ENCODE measurements at places on chromosomes 3 and 15.

DNA sequence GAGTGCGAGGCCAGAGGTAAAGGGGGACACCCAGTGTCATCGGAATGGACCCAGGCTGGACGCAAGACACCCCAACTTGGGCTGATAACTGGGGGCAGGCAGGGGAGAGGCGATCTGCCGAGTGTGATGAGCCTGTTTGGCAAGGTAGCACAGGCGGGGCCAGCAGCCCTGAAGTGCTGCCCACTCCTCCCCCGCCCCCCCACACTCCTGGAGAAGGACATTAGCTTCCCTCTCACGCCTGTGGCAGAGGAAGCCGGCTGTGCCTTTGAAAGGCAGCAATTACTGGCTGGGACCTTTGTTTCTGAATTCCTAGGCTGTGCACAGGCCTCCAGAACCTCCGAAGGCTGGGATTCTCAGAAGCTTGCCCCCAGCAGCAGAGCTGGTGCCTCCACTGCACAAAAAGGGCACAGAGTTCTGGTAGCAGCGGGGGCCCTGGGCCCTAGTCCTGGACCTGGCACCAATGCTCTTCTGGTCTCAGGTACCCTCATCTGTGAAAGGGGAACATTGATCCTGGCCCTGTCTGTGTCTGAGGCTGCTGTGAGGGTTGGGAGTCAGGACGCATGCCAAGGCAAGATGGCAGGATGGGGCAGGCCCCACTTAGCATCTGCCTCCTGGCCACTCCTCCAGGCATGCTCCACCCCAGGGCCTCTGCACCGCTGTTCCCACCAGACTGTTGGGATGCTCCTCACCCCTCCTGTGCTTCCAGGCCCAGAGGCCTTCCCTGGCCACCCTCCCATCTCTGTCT lies 28.6 kb downstream of the IQSEC1 start:
- DNase-seq, result no peak

DNA sequence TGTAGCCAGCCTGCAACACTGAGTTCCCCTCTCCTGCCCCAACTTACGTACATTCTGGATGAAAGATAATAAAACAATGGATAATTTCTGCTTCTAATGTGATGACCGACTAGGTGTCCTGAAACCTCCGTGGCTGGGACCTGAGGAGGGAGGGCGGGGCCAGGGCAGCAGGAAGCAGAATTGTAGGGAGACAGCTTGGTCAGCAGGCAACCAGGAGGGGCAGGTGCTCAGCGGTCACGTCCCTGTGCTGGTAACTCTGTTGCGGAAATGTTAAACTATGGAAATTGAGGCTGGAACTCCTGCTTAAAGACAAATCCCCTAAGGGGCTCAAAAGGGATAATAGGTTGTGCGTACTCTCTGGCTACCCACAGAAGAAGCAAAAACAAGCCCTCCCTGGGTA lies 30.4 kb downstream of the SLC6A20 start:
- no peak for DNase-seq

GRCh38 chr3:114590309-114591047 lies 296.6 kb downstream of the TIGIT start:
- no peak for DNase-seq

DNA sequence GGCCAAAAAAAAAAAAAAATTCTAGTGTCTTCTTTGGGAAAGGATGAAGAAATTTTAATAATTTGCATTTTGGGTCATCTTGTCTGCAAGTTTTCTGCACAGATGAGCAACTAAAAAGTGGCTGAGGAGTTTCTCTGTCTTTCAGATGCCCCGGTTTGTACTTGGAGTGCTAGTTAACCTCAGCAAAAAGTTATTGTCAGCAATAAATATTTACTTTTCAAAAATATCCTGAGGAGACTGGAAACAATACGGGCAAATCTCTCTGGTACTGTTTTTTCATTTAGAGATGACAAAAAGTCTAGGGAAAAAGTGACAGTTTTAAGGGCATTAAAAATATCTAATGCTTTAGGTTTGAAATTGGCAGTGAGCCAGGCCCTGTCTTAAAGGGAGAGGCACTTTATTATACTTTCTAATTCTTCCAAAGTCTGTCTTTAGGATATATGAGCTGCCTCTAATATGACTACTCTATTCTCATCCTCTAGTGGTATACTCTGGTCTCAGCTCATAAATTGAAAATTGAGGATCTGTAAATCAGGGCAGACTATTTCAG lies 436.0 kb upstream of the NR2F2 start:
- peak; percentile 48 for DNase-seq

DNA sequence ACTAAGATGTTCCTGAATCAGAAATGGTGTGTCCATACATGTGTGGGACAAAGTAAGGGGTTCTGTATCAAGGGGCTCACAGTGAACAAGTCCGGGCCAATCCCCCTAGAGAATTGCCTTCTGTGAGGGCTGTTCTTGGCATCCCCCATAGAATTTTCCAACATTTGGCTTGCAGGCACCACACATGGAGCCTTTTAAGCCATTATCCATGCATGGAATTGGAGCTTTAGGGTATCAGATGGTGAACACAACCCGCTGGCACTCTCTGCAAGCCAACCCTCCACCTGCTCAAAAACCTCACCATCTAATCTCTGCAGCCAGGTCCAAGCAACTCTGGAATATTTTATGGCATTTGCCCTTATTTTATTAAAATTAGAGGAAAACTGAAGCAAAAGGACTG lies 278.7 kb downstream of the ERC2 start:
- no peak for DNase-seq

DNA sequence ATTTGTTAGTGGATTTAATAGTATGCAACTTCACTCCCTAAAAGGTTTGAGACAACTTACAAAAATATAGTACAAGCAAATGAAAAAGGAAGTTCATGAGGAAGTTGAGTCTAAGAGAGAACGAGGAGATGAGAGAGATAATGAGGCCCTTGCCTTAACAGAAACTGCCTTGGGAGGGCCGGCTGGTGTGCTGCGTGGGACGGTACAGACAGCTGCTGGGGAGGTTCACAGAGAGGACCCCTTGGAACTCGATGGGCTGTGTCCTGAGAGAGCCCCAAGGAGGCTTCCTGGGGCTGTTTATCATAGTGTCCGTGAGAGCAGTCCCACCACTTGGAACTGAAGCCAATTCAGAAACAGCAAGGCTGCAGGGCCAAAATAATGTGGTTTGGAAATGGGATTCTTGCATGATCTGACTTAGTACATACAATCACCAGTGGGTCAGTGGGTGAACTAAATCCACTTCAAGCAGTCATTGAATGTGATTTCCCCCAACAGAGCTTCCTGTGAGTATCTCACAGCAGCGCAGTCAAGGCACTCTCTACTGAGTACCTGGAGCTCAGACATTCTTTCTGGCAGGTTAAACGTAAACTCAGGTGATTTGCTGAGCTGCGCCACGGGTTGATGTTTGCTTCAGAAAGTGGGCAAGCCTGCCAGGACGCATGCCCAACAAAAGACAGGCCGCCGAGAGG lies 90.8 kb downstream of the CRTC3 start:
- no peak for DNase-seq

DNA sequence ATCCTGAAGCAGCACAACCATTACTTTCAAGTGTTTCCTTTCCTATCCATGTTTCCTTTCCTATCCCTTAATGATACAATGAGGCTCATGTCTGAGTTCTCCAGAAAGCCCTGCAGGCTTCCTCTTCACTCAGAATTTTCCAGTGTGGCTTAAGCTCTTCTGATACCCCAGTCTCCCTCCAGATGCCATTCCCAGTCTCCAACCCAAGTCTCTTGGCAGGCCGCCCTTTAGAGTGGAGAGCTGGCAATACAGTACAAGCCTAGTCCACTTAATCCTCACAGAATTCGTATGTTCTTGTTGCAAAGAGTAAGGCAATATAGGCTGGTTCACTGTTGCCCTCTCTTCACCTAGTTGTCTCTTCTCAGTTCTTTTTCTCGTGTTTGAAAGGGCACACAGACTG lies 503.9 kb upstream of the MDFIC2 start:
- no peak for DNase-seq

DNA sequence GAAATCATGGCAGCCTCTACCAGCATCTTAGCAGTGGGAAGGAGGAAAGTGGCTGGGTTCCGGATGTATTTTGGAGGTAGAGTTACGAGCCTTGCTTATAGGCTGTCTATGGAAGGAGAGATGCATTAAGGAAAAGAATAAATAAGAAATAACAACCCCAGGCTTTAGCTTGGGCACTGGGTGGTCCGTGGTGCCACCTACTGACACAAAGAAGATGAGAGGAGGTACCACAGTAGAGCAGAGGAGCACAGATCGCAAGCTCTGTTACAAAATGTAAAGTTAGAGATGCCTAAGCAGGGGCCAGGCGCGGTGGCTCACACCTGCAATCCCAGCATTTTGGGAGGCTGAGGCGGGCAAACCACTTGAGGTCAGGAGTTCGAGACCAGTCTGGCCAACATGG lies 74.8 kb downstream of the TMEM39A start:
- no peak for DNase-seq

DNA sequence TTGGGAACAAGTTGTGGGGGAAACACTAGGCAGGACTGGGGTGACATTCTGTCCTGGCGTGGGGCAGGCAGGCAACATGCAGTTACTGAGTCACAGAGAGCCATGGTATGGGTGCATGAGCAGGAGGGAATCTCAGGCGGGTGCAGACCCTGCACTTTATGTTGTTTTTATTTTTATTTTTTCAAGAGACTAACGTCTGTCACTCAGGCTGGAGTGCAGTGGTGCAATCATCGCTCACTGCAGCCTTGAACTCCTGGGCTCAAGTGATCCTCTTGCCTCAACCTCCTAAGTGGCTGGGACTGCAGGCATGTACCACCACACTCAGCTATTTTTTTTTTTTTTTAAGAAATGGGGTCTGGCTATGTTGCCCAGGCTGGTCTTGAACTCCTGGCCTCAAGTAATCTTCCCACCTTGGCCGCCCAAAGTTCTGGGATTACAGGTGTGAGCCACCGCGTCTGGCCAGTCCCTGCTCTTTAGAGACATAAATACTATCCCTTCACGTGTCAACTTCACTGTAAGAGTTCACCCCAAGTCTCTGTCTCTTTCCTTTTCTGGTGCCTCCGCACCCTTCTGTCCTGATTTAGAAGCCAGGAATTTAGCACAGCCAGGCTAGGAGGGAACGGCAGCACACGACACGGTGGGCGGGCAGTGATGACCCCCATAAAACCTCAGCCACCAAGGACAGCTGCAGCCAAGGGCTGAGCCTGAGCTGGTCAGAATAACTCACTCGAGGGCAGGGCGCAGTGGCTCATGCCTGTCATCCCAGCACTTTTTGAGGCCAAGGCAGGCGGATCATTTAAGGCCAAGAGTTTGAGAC lies 72.8 kb upstream of the IQSEC1 start:
- no peak for DNase-seq

GRCh38 chr3:87002346-87002745 lies 11.4 kb upstream of the VGLL3 start:
- peak; percentile 17 for DNase-seq

GRCh38 chr3:52220380-52221026 lies 4.9 kb downstream of the TLR9 start:
- DNase-seq, result peak; percentile 83

DNA sequence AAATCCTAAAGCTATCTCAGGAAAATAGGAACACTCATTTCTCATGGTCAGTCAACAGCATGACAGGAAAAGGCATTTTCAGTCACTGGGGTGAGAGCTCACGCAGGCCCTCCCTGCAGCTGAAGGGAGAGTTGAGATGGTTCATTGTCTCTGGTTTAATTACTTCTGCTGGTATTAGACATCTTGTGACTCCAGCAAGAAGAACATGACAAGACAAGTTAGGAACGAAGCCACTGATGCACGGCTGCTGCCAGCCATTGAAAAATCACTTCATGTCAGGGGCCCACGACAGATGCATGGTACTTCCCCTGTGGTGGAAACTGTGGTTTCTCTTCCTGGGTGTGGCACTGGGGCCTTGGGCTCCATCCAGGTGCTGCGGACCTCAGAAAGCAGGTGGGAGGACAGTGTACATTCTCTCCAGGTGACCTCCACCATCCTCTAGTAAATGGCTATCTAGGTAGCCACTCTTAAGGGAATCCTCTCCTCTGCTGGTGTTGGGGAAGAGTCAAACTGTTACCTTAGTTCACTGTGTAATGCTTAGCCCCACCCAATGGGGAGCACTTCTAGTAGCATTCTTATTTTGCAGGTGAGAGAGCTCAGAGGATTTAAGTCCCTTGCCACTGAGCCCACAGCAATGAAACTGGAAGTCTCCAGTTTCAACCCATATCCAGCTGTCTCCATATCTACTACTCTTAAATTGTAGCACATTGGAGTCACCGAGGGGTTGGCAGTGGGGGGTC lies 274.2 kb downstream of the LRTM1 start:
- DNase-seq, result no peak

DNA sequence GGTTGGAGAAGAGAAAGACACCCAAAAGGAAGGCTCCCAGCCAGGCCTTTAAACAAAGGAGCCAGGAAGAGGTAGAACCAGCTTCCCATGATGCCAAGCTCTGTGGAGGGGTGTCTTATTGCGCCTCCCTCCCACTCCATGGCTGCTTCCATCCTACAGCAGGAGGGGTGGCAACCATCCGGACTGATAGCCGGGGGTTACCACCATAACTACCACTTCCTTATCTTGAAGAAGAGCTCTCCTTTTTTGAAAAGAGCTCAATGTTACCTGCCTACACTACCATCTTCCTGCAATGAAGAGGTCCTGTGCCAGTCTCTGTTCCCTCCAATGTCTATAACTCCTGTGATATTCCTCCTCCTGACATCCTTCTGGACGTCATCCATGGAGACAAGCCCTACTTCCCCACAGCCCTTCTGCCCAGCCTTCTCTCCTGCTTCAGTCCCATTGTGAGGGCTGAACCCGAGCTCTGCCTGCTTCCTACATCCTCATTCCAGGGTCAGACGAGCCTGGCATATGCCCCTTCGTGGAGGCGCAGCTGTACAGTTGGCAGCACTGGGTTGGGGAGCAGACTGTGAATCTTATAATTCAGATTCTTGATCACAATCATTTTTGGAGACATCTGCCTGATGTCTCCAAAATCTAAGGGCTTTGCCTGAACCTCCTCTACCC lies 8.5 kb downstream of the CCDC9B start:
- DNase-seq, result no peak

DNA sequence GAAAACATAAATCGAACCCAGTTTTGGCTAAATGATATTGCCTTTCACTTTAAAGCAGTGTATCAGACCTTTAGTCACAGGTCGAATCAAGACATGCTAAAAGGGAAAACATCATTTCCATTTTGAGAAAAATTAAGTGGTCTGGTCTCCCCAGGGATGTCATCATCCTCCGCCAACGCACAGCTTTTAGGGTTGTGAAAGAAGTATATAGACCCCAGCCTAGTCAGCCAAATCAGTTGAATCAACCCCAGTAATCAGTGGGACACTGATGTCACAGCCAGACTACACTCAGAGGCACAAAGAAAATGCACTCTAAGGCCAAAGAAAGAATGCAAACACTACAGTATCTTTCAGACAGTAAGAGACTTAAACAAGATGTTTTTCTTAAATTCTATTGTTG lies 187.4 kb downstream of the ZIC4 start:
- DNase-seq, result no peak
